ENCODE measurements at places on chromosomes 4 and X.

- DNase-seq: no peak
Observed at GRCh38 chrX:2401590-2402360, 99.0 kb downstream of the DHRSX start.

DNA sequence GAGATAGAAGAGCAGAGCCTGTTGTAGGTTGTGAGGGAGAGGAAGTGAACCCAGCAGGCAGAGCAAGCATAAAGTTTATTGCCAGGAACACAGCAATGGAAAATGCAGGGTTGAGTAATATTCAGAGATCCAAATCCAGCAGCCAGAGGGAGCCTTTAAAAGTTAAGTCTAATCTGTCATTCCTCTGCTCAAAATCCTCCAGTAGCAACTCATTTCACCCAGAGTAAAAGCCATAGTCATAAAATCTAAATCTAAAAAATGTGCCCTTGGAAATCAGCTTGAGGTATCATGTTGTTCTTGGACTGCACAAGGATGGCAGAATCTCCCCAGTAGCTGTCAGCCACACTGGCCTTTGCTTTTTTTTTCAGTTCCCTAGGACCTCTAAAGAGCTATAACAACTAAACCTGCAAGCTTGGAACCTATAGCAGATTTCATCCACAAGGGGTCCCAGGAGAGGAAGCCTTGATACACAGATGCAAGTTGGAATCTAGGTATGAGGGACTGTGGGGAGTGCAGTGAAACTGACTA lies 62.9 kb upstream of the FRAS1 start:
- DNase-seq: no peak

- no peak for DNase-seq
Observed at GRCh38 chrX:112901869-112902725, 61.5 kb upstream of the AMOT start.

DNA sequence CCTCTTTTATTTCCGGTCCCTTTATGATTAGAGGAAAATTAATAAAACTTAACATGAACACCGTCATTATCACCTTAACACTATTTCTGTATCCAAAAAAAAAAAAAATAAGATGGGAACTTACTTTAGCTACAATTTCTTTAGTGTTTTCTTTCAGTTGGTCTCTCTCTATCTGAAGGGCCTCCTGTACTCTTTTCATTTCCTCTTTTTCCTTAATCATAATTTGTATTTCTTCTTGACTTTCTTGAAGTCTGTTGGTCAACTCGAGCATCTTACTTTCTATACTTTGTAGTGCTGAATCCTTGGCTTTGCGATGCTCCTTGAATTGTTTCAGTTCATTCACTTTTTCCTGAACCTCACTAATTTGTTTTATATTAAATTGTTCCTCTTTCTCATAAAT lies 45.3 kb upstream of the BDH2 start:
- no peak for DNase-seq

DNA sequence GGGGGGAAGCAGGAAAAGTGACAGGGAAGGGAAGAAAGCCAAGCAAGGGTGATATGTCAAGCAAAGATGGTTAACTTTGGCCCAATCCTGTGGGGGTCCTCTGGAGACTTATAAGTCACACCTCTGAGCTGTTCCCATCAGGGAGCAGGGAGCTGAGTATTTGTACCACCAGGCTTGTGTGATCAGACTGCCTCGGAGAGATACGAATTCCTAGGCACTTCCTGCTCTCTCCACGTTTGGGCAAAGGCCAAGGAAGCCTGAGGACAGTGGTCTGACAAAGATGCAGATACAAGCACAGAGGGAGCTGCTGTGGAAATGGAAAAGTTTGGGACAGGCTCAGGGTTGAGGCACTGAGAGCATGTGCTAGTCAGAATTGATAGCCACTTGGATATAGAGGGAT lies 10.4 kb upstream of the PPP3CA start:
- no peak for DNase-seq

GRCh38 chr4:109588176-109588575 lies 28.1 kb downstream of the MCUB start:
- DNase-seq: no peak

DNA sequence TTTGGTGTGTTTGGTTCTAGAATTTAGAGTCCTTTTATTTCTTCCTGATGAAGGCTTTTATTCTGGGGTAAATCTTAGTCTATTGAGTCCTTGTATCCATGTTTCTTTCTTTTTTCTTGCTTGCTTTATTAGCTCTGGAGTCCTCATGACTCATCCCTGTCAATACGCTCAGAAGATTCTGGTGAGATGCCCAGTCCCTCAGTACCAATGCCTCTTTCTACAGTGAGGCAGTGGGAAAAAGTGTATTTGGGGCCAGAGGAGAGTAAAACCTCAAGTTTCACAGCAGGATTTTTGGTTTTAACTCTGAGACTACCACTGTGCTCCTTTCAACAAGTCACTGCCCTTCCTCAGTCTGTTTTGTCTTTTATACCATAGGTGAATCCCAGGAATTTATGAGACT lies 368.0 kb downstream of the GBA3 start:
- DNase-seq: no peak

DNA sequence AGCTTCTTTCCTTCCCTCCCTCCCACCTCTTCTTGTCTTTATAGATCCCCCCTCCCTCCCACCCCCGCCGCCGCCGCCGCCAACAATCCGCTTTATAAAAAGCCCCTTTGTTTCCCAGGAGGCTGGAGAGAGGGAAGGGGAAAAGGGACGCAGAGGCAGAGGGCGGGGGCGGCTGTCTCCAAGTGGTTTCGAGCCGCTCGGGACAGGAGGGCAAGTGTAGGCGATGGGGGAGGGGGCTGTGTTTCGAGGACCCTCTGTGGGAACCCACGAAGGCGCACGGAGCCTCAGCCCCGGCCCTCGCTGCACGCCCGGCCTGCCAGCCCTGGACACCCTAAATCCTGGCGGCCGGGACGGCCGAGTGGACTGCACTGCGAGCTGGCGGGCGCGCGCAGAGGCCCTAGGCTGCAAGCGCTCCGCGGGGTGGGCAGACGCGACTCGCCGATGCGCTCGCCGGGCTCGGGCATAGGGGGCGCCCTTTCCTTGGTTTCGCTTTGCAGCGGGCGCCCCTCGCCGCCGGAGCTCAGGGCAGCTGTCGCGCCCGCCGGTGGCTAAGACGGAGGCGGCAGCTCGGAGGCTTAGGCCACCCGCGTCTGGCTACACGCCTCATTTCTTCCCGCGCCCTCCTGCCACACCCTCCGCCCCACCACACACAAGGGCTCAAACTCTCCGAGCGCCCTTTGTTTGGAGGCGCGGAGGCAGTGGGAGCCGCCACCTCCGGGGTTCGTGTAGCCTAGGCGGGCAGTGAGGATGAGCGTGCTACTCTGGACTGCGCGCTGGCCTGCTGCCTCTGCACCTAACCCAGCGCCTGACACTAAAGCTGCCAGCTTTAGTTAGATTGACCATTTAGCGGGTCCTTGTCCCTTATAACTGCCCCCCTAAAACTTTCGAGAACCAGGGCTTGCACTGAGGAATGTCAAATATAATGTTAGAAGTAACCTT lies 2.2 kb downstream of the MAMLD1 start:
- DNase-seq: no peak

- no peak for DNase-seq
Observed at GRCh38 chrX:19875050-19875431, 12.4 kb downstream of the SH3KBP1 start.

DNA sequence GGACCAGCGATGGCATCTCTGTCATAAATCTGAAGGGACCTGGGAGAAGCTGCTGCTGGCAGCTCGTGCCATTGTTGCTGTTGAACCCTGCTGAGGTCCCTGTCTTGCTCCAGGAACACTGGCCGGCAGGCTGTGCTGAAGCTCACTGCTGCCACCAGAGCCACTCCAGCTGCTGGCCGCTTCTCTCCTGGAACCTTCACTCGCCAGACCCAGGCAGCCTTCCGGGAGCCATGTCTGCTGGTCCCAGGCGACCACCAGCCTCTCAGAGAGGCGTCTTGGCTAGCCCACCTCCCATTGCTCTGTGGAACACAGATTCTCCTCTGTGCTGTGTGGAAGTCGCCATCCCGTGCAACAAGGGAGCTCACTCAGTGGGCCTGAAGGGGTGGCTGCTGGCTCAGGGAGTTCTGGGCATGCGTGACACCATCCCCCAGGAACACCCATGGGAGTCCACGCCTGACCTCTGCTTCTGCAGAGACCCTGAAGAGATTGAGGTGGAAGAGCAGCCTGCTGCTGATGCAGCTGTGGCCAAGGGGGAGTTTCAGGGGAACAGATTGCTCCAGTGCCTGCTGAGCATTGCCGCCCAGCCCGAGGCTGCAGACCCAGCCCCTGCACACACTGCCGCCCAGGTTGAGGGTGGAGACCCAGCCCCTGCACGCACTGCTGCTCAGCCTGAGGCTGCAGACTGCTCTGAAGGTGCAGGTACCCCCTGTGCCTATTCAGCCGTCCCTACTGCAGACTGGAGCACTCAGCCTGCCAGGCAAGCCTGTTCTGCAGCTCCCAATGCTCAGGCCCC lies 33.1 kb upstream of the CYP4V2 start:
- DNase-seq: no peak

DNA sequence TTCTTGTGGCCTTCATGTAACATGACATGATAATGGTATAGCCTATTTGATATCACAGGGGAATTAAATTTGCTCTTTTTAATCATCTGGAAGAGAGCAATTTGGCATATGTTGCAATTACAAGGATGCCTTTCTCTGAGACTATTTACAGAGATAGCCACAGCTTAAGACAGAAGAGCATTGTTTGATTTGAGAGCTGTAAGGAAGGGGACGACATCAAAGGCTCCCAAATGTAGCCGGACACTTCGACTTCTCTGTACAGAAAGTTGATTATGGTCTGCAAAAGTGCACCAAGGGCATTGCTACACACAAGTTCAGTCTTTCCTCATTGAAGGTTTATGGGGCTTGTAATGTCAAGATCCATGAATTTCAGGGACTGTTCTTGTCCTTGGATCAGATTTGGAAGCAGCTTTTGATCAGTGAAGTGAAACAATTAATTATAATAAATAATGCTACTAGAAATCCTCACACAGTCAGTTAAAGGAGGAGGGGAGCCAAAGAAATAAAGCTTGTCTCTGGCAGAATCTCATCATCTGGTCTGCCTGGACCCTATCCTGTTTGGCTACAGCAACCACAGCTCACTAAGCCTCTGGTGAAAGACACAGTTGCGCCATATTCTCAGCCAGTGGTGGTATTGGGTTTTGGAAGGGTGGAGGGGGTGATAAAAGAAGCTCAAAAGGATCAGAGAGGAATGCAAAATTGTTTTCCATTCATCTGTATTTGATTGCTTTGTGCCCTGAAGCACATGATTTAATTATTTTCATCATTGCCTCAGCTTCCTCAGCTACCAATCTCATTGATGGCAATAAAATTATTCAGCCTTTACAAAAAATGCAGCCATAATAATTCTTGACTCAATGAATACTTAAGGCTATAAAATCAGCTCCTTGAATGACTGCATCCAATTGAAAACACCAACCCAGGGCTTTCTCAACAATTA lies 654.3 kb upstream of the LCORL start:
- no peak for DNase-seq

- no peak for DNase-seq
Observed at GRCh38 chr4:4415107-4415805, 28.4 kb downstream of the NSG1 start.

DNA sequence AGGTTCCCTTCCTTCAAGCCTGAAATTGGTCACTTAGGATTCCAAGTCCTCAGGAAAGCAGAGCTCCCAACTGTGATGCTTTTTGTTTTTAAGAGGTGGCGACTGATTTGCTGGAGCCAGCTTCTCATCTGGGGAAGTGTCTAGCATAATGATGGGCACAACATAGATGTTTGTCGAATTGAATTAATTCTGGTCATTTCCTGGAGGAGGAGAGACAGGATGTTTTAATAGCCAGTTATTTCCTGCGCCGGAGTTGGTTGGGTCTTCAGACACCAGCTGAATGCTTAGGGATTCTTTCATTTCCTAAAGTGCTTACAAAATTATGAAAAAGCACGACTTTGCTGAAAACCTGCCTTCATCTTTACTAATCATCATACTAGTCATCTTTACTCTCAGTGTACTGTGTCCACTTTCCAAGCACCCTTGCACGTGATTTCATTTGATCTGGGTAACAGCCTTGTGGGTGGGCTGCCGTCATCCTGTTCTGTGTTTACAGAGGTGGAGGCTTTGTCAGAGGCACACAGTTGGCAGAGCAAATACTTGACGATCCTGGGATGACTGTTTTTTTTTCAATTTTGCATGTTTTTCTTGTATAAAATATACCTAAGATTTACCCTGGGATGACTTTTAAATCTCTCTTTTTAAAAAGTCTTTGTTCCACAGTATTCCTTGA lies 49.5 kb downstream of the RGS12 start:
- DNase-seq: no peak

DNA sequence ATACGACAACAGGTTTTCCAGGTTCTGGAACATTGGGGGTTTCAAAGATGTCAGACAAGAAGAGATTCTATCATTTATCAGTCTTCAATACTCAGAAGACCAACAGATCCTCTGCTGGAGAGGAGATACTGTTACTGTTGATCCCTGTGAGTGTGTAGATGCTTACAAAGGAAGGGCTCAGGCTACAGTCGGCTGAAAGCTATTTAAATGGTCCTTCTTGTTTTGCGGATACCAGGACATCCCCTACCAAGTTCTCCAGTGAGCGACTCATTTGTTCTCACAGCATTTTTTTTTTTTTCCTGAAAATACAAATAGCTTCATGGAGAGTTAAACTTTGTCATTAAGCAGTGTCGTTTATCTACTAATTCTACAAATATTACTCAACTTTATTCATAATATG lies 201.6 kb downstream of the CAMK2D start:
- DNase-seq: no peak

GRCh38 chrX:146036000-146036399 lies 218.4 kb downstream of the SLITRK2 start:
- no peak for DNase-seq

GRCh38 chr4:7546809-7547367 lies 112.2 kb upstream of the PSAPL1 start:
- no peak for DNase-seq

DNA sequence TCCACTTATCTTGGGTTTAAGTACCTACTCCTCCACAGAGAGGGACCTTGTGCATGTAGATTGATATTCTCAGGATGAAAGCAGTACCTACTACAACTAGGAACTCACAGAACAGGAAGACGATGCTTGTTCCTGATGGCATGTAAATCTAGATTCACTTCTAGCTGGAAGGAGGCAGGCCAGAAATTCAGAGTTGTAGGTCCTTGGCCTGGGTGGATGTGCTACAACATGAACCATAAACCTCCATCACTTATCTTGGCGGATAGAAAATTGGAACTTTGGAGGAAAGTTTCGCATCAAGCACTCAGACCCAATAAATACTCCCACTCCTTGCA lies 9.3 kb upstream of the SMIM20 start:
- no peak for DNase-seq

DNA sequence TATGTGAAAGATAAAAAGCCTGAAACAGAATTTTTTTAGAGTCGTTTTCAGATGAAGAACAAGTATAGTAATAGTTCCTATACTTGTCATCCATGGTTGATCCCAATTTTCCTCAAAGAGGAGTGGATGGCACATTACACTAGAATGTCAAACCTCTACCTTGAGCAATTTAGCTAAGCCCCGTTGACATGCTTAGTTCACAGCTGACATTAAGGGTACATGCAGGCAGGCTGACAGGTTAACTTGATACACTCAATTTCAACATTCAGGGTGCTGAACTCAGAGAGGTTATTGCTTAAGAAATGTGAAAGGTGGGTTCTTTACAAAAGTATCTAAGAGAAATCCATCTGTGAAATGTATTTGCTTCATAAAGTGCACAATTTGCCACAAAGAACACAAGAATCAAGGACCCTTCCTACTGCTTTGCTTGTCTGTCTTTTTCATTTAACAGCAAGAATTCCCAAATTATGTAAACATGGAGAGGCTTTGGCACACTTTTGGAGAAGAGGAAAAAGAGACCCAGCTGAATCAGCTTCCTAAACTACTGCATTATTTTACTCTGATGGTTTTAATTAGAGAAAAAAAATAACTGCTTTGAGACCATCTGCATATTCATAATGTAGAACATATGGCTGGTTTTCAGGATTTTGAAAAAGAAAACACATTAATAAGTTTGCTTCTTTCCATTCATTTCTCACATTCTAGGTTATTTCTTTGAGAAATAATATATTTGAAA lies 122.5 kb upstream of the DDIT4L start:
- no peak for DNase-seq

Measured in thoracic aorta (tissue), 2 donors.